ENCODE measurements at places on chromosomes 12 and 14. TPM values are rescaled to one million over a fixed set of nuclear protein-coding genes. Genes with fewer than 3 reads are reported as not detected.
A peak's percentile ranks its signal among the peaks of the same experiment; 100 is the strongest.

Gene ACSM4
- total RNA-seq, result not detected

Gene LIMA1
- total RNA-seq, result 183 TPM

Gene FSCB
- total RNA-seq, result not detected

Gene FAIM2
- 0.83 TPM for total RNA-seq

Gene SLC10A1
- not detected for total RNA-seq

Gene LRTM2
- total RNA-seq, result not detected

Gene SLC16A7
- 30.0 TPM for total RNA-seq

Gene CDH24
- 3.6 TPM for total RNA-seq

- DNase-seq, result peak; percentile 52
Measured at GRCh38 chr12:16618256-16618655, 12.3 kb upstream of the LMO3 start.

GRCh38 chr14:59679872-59680271, 103.3 kb upstream of the CCDC175 start:
- no peak for DNase-seq

DNA sequence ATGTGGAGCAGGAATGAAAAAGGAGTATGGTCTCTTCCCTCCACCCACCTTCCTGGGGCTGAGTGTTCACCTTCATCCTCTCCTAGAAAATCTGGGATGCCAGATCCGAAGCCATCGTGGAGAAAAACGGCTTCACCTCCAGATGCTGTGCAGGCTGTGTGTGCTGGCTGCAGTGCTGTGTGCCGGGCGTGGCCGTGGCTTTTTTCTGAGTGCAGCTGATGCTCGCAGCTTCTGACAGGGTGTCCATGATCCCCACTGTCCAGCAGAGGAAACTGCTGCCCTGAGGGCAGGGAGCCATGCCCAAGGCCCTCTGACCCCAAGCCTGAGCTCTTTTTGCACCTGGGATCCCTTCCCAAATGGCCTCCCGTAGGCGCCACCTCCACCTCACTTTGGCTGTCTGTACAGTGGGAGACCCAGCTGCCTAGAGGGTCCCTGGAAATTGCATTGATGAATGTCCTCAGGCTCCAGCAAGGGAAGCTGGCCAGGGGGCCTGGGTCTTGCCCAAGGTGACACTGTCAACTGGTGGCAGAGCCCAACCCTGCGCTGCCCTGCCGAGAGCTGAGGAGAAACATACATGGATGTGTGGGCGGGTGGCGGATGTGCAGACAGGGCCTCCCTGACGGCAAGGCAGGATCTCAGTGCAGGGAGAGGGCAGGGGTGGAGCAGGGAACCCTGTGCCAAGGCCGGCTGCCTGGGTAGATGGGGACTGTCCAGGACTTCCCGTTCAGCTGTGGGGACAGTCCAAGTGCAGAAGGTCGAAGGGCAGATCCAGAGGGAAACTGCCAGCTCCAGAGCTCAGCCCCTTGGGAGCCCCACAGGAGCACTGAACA, 53.3 kb downstream of the BEGAIN start:
- DNase-seq, result no peak

GRCh38 chr14:101114726-101115515, 211.4 kb upstream of the RTL1 start:
- no peak for DNase-seq

GRCh38 chr12:85564786-85565185, 271.4 kb downstream of the RASSF9 start:
- DNase-seq, result no peak

- no peak for DNase-seq
Measured at GRCh38 chr12:19409376-19409775, 29.9 kb upstream of the AEBP2 start.

DNA sequence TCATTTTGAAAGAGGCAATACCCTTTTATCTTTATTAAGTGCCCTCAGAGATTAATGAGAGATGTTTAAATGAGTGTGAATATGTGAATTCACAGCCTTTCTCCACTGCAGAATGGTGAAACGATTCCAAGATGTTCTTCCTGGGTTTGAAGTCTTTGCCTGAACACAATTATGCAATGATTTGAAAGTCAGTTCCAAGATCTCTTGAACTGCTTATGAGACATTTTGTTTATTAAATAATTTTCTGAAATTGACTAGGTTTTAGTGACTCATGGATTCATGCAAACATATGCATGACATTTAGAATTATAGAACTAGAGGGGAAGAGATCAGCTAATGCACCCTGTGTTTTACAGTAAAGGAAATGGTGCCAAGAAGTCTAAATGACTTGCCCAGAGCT, 118.1 kb upstream of the SLC38A2 start:
- DNase-seq, result peak; percentile 83

DNA sequence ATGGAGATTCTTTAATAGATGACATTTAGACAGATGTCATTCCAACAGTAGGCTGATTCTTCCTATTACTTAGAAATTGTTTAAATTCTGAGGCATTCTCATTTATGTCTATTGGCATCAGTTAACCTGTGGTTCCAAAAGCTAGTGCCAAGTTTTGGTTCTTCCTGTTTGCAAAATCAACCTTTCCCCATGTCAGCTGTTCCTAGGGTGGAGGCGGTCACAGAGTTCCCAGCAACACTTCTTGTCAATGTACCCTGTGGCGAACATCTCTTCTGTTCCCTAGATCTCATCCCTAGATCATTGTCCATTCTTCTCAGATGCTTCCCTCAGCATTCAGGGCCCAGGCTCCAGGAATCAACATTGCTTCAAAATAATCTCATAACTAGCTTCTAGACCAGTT, 140.9 kb downstream of the PHLDA1 start:
- no peak for DNase-seq

GRCh38 chr12:79298506-79298905, 392.3 kb downstream of the PAWR start:
- peak; percentile 21 for DNase-seq

DNA sequence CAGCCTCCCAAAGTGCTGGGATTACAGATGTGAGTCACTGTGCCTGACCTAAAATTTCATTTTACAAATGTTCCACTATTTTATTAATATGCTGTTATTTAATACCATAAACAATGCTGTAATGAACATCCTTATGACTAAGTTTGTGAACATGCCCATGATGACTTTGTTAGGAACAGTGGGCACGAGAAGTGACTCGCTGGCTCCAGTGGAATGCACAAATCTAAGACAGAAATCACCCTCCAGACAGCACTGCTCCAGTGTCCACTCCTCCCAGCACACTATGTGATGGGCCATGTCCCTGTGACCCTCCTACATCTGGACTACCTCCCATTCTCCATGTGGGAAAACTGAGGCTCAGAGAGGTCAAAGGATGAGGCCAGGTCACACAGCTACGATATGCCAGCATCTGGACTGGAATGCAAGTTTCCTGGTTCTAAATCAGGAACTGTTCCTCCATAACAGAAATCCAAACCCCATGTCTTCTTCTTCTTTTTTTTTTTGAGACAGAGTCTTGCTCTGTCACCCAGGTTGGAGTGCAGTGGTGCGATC, 57.9 kb downstream of the GPR68 start:
- DNase-seq, result peak; percentile 65

DNA sequence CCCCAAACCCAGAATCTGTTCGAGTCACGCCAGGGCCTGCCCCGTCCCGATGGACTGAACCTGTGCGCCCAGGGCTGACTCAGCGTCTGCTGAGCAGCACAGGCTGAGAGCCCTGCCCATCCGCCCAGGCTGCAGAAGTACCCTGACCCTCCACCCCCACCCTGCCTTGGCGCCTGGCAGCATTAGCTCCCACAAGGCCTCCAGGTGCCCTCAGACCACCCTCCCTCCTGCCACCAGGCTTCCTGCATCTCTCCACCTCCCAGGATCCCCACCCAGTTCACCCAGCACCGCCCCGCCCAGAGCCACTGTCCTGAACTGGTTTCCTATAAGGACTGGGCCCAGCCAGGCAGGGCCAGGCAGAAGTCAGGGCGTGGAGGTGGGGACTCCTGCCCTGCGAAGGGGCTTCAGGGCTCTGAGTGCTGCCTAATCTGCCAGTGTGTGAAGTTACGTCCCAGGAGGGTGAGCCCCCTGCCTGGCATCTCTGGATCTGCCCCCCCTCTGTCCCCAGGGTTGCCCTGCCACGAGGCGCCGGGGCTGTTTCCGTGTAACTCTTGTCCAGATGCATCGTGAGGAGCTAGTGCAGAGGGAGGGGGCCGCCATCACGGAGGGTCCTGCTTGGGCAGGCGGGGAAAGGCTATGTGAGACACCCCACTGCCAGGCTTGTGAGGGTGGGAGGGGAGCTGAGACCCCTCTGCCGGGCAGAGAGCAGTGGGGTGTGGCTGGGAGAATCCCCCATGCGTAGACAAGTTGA, 9.1 kb downstream of the ADSS1 start:
- no peak for DNase-seq

GRCh38 chr12:8088574-8088973, 6.5 kb downstream of the NECAP1 start:
- DNase-seq, result no peak

- no peak for DNase-seq
Measured at GRCh38 chr12:51528852-51529650, 62.0 kb upstream of the SCN8A start.

GRCh38 chr12:101592921-101593320, 1.9 kb upstream of the MYBPC1 start:
- no peak for DNase-seq

- DNase-seq, result peak; percentile 59
Measured at GRCh38 chr12:127245437-127245836, 1021.5 kb upstream of the TMEM132C start.

DNA sequence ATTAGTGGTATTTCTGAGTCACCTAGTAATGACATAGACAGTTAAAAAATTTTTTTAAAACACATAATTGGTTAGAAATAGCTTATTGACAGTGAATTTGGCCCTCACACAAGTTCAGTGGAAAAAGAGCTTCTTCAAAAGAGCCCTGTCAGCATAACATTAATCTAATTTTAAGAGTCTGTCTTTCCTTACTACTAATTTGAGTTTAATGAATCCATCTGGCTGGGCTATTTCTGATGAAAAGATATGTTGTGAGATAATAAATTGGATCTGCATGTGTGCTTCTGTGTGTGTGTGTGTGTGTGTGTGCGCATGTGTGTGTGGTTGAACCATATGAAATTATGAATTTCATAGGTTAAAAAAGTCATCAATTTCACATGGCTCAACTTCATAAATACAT, 1045.2 kb downstream of the FLRT2 start:
- DNase-seq, result peak; percentile 32

GRCh38 chr12:82326905-82327503, 31.2 kb downstream of the CCDC59 start:
- peak; percentile 28 for DNase-seq

GRCh38 chr12:124525455-124525854, 42.0 kb downstream of the NCOR2 start:
- DNase-seq, result no peak

GRCh38 chr14:91953170-91953985, 5.9 kb upstream of the FBLN5 start:
- peak; percentile 59 for DNase-seq

GRCh38 chr12:87119713-87120112, 863.5 kb upstream of the MGAT4C start:
- no peak for DNase-seq

DNA sequence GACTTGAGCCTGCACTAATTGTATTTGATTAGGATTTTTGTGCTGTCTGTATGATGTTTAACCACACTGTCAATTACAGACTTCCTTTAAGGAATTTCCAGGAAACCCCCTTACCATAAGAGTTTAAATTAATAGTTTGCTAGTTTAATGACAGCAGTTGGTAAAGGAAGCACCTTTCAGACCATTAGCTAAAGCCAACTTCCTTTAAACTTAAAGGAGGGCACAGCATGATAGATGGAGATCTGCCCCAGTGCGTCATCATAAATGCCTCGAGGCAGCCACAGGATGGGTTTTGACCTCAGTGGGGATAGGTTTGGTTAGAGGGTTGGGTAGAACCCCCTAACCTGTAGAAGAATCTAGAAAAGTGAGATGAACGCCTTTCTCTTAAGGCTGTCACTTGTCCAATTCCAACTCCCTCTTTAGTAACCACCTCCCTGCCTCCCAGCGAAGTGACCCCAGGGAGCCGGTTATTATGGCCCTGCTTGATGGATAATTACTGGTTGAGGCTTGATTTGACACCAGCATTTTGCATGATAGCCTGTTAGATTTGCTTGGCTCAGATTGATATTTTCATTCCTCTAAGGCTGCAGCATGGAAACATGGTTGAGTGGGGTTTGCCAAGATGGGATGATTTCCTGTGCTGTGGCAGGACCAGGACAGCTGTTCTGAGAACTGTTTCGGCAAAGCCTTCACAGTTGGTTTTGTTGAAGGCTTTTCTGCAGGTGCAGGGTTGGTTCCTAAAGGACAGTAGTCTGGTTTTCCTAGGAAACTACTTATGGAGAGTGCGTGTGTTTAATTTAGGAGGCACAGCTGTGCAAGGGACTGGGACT, 62.7 kb downstream of the CHST11 start:
- DNase-seq, result no peak

- no peak for DNase-seq
Measured at GRCh38 chr14:26199590-26200370, 398.1 kb downstream of the NOVA1 start.

DNA sequence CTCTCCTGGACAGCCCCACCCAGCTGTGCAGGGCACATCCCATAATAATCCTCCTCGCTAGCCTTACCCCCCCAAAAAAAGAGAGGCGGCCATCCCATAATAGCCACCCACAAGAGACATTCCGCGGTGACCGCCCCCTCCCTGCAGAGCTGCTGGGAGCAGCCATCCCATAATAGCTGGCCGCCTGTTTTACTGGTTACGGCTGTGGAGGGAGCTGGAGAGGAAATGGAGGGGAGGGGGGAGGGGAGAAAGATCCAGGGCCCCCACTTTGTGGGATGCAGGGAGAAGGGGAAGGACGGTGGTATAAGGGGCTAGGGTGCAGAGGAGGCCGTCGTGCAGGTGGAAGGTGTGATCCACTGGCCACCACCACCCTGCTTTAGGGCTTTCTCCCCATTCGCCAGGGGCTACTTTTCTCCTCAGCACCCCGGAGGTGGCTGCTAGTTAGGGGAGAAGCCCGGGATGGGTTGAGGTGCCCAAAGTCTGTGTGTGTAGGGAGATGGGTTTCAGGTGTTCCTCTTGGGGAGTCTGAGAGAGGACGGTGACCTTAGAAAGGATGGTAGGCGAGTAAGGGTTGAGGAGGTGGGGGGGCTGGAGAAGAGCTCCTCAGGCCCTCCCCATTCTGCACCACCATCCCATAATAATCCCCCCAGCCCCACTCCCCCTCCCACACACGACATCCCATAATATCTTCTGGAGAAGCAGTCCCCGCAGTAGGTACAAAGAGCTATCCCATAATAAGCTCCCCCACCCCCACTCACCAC, 6.0 kb upstream of the CHD4 start:
- peak; percentile 72 for DNase-seq

DNA sequence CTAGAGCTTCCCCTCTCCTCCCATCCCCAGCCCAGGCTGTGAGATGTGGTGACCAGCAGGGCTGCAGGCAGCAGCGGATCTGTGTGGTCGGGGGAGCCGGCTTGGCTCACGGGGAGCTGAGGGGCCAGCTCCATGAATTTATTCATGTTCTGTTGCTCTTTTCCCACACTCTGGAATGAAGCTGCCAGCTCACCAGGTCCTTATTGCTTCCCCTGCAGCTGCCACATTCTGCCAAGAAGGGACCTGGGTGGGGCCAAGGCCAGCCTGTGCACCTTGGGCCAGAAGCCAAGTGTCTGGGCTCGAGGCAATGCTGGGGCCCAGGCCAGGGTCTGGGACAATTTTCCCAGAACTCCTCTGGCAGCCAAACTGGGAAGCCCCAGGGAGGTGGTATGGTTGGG, 2.5 kb upstream of the C1QL4 start:
- no peak for DNase-seq
